ENCODE measurements at places on chromosomes 6 and 20.

- DNase-seq: no peak
Observed at GRCh38 chr6:10219510-10219909, 195.4 kb downstream of the TFAP2A start.

DNA sequence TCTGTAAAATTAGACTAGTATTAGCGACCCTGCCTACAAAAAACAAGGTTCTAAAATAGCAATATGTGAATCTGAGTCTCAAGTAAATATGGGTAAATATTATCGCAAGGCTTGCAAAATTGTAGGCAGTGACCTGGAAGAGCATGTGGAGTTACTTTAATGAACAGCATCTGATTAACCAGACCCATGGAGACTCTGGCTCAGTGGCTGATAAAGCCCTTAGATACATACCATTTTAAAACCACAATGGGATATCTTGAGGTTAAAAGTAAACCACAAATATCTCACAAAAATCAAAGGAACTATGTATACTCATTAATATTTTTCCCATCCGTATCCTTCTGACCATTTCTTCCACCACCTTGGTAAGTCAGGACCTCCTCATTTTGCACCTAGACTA, 187.0 kb downstream of the MTFR2 start:
- DNase-seq: no peak

GRCh38 chr6:69019832-69020231, 384.8 kb downstream of the ADGRB3 start:
- no peak for DNase-seq

- DNase-seq: no peak
Observed at GRCh38 chr6:24631671-24632070, 14.3 kb downstream of the KIAA0319 start.
